ENCODE measurements at places on chromosomes 13 and 19.

DNA sequence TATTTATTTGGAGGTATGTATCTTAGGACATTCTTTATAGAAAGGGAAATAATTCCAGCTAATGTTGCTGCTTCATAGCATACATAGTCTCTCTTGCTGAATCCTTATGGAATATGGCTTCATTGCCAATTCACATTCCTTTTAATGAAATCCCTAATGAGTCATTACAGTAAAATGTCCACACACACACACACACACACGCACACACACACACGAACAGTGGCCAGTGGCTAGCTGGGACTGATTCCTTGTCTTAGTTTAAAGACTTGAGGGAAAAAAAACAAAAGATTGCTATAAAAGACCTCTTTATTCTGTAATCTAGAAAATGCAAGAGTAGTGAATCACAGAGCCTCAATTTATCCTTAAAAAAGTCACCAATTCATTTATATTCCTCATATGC lies 301.6 kb downstream of the SLITRK6 start:
- DNase-seq = no peak

- DNase-seq = no peak
Measured at GRCh38 chr13:52599037-52599847, 43.0 kb upstream of the HNRNPA1L2 start.

DNA sequence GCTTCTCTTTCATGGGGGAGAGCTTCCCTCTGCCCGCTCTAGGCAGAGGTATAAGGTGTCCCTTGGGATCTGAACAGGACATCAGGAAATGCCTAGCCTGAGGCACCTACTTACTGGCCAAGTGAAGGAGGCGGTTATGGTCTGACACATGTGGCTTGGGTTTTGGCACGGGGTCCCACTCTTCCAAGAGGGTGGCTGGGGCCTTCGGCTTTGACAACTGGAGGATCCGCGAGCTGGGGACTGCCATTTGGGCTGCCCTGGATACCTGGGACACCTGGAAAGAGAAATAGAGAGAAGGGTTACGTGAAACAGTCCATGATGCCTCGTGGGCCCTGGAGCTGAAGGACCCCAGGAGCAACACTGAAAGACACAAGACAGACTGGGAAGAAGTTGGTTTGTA lies 22.4 kb upstream of the MIER2 start:
- DNase-seq = no peak

DNA sequence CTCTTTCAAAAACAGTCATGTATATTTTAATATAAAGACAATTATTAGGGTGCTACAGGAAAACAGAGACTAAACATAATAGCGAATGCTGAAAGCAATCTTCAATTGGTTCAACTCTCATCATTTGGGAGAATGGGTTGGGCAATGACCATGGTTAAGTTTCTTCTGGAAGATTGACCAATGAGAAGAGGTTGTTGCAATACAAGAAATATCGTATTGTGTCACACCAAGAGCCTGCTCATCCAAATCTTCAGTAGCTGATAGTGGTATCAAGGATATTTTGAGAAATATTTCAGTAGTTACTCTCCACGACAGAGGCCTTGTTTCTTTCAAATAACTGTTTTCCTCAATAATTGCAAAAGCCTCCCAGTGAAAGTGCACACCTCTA lies 83.0 kb upstream of the FNDC3A start:
- DNase-seq = no peak

- no peak for DNase-seq
Measured at GRCh38 chr19:46189971-46190888, 39.3 kb upstream of the IGFL1 start.

GRCh38 chr13:36870050-36870692 lies 49.9 kb downstream of the SMAD9 start:
- DNase-seq = no peak

Measured in NCI-H774 (cell line).